ENCODE measurements at places on chromosomes 13 and 19.

DNA sequence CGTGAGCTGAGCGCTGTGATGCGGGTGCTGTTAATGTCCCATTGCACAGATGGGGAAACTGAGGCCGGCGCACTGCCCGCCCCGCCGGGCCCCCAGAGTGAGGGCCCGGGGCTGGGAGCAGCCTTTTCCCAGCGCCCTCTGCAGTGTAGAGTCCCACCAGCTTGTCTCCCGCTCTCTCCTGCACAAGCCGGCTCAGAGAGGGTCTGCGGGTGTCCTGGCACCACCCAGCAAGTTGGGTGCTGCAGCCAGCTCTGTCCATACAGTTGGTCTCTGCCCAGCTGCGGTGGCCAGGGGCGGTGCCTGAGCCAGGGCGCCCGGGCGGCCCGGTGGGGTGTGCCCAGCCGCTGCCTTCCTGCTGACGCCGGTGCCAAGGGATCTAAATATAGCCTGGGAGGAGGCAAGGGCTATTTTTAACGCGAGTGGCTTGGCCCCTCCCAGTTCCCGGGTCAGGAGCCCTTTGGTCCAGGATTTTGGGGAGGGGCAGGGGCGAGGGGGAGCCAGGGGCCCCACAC is 19.3 kb downstream of the GADD45B start:
- peak; percentile 90 for DNase-seq

DNA sequence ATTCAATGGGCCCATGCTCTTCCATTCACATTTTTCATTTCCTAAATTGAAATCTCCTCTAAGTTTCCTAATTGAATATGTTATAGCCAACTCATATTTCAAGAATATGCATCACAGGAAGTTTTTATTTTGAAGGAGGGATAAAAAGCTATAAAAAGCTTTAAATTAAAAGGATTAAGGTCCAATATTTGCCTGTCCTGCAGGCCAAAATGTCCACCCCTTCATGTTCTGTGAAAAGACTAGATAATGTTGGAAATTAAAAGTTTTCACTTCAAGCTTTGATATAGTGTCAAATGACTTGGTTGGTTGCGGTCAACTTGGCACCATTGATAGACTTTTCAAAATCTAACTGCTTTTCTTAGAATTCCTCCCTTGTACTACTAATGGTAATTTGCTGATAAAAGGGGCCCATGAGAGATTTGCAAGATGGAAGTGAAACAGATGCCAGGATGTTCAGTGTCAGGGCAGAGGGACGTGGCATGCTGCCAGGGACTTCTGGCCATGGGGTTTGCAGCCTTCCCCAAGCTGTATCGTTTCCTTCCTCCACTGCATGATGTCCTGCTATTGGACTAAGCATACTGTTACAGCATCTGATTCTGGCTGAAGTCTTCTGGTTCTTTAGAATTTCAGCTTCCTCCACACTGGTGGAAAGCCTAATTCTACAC is 547.3 kb upstream of the MIR17HG start:
- DNase-seq: peak; percentile 81

DNA sequence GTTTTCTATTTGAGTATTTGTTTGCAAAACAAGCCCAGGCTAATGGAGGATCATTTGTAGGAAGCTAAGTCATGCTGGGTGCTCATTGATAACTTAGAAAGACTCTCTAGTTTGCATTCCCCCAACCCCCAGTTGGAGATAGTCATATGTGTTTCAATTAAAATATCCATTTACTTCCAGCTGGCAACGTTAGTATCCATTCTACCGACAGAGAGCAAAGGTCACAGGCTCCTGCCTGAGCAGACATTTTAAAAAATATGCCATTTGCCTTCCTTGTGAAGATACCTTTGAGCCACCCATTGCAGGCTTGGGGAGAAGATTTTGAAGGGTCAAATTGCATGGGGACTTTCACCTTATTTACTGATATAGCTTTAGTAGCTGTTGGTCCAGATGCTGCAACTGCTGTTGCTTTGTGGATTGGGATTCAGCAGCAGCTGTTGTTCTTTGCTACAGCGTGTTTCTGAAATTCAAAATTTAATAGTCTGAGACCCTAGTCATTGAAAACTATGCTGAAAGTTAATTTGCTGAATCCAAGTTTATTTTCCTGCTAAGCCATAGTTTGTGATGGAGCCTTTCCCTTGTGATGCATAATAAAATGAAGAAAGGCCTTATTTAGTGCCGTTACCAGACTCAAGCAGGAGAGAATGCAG is 335.1 kb downstream of the GPC6 start:
- DNase-seq: peak; percentile 88

GRCh38 chr19:16877581-16877980 is 11.2 kb upstream of the F2RL3 start:
- DNase-seq: no peak

DNA sequence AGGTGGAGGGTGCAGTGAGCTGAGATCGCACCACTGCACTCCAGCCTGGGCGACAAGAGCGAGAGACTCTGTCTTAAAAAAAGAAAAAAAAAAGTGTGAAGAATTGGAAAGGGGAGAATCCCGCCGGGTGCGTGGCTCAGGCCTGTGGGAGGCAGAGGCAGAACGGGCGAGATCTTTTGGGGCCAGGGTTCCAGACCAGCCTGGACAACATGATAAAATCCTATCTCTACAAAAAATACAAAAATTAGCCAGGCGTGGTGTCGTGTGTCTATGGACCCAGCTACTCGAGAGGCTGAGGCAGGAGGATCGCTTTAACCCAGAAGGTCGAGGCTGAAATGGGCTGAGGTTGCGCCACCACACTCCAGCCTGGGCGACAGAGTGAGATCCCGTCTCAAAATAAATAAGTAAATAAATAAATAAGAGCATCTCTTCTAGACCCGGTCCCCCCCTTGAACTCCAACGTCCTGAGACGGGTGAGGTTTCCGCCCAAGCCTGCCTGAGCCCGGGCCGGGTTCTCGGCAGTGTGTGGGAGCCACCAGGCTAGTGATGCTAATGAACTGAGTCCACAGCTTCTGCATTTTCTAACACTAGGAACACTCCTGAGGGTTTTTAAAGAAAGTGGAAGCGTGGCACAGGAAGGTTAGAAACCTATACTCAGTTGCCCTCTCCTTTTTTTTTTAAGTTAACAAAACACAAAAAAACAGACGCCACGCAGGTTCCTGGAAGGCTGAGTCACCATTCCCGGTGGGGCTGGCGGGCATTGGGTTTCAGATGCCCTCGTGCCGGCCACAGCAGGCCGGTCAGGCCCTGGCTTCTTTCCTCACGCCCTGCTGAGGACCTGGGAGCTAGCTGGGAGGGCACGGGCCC is 22.0 kb downstream of the GPX4 start:
- no peak for DNase-seq

DNA sequence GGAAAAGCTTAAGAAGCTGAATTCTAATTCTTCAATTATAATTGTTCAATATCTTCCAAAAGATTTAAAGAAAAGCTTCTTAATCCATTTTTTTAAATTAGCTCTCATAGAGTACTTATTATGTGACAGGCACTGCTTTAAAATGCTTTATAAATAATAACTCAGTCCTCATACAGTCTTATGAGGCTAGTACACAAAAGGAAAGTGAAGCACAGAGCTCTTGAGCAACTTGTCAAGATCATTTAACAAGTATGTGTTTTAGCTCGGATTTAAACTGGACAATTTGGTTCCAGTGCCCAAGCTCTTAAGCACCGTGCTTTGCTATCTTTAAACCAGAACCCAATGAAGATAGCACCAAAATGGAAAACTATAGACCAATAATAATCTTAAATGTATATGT is 106.1 kb downstream of the DHRS12 start:
- DNase-seq: no peak

GRCh38 chr19:55362990-55363716 is at the start of gene GARIN5B:
Gene GARIN5B (minus strand): TSS chr19:55363260. CDS start chr19:55363066, 194 bp downstream.
- DNase-seq: no peak

- DNase-seq: no peak
Observed at GRCh38 chr13:30984620-30985019, 52.2 kb downstream of the TEX26 start.

- DNase-seq: no peak
Observed at GRCh38 chr13:73224703-73225102, 165.9 kb downstream of the KLF5 start.

- peak; percentile 37 for DNase-seq
Observed at GRCh38 chr13:49214917-49215376, 5.2 kb upstream of the MLNR start.

DNA sequence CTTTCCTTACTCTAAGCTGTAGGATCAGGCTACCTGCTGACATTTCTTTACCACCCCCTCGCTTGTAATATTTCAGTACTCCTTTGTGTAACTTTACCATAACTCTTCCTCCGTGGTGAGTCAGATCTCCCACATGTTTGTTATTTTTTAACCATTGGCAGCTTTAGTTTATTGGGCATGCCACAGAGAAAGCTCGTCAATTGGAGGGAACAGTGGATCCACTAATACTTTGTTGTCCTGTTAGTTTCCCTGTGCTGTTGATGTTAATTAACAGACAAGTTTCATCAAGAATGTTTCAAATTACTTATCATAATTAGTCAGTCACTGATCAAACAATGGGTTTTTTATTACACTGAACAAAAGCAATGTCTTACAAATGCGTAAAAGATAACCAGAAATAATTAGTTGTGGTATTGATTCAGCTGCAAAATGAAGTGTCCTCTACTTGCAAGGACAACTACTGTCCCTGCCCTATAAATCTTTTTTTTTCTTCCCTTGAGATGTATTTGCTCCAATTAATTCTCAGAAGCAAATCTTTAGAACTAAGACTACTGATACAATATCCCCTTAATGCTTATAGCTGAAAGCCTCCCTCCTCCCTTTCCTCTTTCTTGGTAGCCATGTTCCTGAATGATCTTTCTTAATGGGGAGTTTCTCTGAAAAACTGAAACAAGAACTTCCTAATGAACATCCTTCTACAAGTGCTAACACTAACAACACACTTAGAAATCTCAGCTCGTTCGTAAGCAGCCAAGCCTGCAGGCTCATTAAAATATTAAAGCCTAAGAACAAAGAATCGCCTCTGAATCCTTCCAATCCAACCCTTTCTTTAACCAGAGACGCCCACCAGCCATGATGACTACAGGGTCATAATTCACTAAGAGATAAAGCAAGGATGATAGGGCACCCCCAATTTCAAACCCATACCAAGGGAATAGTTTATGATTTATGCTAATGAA is 22.2 kb downstream of the EFNB2 start:
- DNase-seq: no peak

- peak; percentile 95 for DNase-seq
Observed at GRCh38 chr19:34480971-34481841, at the start of gene WTIP. Gene WTIP (plus strand): TSS chr19:34481758. CDS start chr19:34481975, 217 bp downstream.

DNA sequence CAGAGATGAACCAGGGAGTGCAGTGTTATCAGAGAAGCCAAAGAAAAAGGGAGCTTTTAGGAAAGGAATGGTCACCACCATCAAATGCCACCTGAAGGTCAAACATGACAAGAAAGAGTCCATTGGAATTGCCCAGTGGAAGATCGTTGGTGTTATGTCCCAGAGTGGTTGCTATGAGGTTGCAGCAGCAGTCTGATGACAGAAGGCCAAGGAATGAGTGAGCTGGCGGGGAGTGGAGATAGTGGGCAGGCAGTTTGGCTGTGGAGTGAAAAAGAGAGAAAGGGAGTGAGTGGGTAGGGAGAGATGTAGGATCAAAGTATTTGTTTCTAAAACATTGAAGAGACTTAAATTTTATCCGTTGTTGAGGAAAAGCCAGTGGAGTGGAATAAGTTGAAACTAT is 117.4 kb upstream of the WASF3 start:
- no peak for DNase-seq

DNA sequence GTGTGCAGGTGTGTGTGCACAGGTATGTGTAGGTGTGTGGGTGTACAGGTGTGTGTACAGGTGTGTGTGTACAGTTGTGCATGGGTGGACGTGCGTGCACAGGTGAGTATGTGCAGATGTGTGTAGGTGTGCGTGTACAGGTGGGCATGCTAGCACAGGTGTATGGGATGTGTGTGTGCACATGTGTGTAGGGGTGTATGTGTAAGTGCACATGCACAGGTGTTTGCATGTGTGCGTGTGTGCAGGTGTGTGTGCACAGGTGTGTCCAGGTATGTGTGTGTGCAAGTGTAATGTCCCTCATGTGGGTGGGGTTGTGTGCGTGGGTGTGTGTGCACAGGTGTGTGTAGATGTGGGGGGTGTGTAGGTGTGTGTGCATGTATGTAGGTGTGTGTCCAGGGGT is 27.5 kb upstream of the TFDP1 start:
- no peak for DNase-seq

GRCh38 chr19:6891761-6892385 is 4.5 kb downstream of the ADGRE1 start:
- DNase-seq: peak; percentile 30

DNA sequence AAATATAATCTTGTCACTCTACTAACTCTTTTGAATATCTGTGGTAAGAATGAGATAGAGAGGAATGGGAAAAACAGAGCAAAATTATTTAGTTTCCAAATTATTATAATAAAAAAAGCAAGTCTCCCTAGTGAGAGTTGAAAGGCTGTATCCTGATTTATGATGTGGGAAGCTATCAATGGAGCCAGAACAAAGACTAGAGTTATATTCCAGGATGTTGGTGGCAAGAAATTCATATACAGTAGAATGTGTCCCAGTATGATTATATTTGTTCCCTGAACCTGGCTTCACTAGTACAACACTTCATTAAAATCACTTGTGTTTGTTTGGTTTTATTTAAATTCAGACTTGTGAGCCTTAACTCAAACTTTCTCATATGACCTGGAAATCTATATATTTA is 630.3 kb downstream of the GPC5 start:
- DNase-seq: peak; percentile 17

DNA sequence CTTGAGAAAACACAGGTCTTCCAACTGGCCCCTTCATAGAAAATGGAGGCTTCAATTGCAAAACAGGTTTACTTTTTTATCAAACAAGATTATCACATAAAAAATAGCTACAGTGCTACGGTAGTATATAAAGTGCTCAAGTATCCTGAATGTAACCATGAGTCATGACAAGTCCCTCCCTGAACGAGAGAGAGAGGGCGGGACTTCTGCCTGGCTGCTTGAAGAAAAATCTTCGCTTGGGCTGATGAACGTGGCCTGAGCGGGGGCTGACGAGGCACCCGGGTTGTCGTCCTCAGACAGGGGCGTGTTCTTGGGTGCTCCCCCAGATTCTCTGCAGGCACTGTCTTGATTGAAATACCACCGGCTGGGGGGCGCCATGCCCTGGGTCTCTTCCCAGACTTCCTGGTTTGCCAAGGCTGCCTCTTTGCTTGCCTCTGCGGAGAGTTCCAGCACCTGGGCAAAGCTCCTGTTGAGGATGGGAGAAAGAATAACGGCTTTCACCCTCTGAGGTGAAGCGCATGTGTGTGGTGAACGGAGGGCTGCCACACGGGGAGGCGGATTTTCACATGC is 23.2 kb upstream of the CPAMD8 start:
- DNase-seq: no peak

GRCh38 chr13:110798081-110798994 is 84.8 kb downstream of the ING1 start:
- peak; percentile 65 for DNase-seq

- peak; percentile 91 for DNase-seq
Observed at GRCh38 chr19:1248786-1249297, 459 bp downstream of the MIDN start.

- peak; percentile 53 for DNase-seq
Observed at GRCh38 chr19:47176627-47177090, 46.0 kb downstream of the SAE1 start.
